ENCODE measurements at places on chromosomes 11 and 22.
A peak's percentile ranks its signal among the peaks of the same experiment; 100 is the strongest.

GRCh38 chr11:80194016-80194415, 753.2 kb upstream of the TENM4 start:
- no peak for DNase-seq

- DNase-seq, result peak; percentile 27
These were observed 1497.0 kb upstream of the TENM4 start for GRCh38 chr11:80937842-80938241.

DNA sequence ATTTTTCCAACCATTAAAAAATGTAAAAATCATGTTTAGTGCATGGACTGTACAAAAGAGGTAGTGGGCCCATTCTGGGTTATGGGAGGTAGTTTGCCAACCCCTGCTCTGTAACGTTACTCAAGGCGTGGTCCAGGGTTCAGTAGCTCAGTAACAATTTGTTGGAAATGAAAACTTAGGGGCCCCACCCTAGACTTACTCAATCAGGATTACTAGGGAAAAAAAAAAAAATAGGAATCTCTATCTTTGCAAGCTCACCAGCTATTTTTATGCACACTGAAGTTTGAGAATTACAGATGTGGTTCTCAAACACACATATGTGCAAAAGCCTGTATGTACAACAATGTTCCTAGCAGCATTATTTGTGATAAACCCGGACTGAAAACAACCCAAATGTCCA, 17.3 kb upstream of the LMO2 start:
- no peak for DNase-seq

DNA sequence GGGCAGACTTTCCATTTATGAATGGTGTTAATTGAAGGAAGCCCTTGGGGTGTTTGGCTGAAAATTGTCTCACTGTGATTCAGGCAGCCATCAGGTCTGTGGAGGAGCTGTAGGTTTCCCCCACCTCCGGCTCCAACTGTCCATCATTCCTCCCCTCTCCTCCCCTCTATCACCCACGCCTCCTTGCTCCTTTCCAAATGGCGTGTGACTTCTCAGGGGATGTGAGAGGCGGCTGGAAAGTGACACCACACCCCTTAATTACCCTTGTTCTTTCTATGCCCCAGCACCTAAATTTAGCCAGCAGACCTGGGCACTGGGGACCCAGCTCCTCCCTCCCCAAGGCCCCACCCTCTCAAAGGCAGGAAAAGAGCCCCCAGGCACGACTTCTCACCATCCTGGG, 38.1 kb upstream of the SYT7 start:
- DNase-seq, result no peak

DNA sequence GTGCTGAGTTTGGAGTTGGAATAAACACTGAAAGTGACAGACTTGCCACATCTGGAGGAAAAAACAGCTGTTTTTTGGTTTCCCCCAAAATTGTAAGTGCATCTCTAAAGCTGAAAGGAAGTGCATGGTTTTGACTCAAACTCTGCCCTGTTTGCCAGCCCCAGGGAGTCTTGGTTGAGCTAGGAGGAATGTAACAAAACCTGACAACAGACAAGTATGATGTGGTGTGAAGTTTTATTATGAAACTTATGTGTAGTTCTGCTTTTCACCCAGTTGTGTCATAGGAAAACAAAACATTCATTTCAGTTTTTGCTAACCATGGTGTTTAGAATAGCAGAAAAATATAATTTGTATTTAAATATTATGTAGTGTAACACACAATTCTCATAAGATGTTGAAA, 31.7 kb upstream of the PDE3B start:
- DNase-seq, result no peak

GRCh38 chr11:71451596-71452198, 1.3 kb upstream of the NADSYN1 start:
- no peak for DNase-seq

All from astrocyte of the spinal cord (primary cell).